ENCODE measurements at places on chromosomes 13 and 19.

DNA sequence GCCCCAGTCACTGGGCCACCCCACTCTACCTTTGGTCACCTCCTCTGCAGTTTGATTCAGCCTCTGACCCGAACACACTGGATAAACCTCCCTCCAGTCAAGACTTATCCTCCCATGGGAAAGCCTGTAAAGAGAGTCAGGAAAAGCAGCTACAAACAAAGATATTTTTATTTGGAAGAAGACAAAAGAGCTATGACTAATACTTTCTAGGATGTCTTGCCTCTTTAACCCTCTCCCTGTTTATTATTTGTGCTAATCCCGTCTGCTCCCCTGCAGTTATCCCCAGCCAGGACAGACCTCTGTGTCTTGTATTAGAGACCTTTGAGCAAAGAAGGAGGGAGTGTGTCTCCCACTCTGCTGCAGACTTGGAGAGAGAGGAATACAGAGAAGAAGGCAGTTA, 178.3 kb downstream of the EFNB2 start:
- no peak for DNase-seq

GRCh38 chr13:40963927-40964326, 55.2 kb downstream of the ELF1 start:
- no peak for DNase-seq

DNA sequence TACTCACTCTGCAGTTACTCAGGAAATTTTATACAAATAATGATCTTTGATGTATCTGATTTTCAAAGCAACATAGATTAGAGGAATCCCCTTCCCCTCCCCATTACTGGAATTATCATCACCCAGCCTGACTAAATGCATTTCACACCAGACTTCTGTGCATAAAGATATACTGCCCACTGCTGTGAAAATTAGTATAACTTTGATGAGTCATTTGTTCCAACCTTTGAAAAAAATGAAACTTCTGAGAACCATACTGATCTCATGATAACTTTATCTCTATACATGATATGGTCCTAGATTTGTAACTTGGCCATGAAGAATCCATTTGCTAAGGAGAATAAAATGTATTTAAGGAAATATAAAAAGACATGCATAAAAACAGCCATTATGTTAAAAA, 63.9 kb downstream of the GPC6 start:
- no peak for DNase-seq

DNA sequence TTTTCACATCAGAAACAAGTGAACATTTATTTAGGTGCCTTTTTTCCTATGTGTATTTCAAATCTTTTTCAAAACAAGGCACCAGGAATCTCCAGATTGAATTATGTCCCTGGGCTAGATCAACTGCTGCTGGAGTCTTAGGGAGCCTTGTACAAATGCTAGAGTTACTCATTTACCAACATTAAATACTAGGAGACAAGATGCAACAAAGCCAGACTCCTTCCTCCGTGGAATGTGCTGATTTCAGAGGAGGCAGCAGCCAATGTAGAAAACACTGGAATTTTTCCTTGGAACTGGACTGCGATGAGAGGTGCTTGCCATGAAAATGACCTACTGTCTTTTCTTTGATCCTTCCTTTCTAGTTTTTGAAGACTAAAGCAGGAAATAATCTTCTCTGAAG, 1514.7 kb upstream of the MIR17HG start:
- DNase-seq, result no peak

DNA sequence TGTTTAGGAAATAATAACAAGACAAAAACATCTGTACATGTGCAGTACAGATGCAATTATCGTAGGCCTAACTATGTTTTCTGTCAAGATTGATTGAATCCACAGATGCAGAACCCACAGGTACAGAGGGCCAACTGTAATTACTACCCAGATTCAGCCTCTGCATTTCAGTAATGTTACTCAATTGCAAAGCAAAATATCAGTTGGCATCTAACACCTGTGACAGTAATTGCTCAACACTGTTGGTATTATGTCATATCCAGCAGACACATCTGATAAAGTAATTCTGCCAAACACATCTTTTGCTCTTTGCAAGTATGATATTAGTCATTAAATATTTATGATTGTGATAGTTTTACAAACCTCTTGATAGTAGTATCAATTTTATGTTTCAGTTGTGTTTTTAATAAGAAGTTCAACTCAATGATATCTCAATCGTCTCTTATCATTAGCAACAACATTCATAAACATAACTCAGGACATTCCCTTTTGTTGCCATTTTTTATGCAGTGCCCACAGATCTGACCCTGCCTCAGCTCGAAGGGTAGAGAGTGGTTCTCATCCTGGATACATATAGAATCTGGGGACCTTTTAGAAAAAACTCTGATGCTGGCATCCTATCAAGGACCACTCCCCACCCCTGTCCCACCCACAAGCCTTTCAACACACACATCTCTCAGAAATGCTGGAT, 104.7 kb downstream of the MYCBP2 start:
- no peak for DNase-seq

DNA sequence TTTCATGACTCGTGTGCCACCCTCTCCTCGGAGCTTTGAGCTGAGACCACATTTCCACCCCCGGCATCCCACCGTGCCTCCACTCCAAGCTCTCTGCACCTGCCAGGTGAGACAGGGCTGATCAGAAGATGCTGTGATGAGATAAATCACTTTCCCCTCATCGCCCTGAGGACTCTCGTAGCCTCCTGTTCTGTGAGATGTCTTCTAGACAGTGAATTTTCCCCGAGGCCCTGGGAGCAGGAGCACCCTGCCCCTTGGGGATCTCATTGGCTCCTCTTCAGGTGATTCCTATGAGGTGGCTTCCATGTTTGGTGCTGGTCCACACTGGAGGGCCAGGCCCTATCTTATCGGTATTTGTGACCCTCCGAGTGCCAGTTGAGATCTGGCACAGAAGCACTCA, 154.0 kb upstream of the TSHZ3 start:
- no peak for DNase-seq

DNA sequence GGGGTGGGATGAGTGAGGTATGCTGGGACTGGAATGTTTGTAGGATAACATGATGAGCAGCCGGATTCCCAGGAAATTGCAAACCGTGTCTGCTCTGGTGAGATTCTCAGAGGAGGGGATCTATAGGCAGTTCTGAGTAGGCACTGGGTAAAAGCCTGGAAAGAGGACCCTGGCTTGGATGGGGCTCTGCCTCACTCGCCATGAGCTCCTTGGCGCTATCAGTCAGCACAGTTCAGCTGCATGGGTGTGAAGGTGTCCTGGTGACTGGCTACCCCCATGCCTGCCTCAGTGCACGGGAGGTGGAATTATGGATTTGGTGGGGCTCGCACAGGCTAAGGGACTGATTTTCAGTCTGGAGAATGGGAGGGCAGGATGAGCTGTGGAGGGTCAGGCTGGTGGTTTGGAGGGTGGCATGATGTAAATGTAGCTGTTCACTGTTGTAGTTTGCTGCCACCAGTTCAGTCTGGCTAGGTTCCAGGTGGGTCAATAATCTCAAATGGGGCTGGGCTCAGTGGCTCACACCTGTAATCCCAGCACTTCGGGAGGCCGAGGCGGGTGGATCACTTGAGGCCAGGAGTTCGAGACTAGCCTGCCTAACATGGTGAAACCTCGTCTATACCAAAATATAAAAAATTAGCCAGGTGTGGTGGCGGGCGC, 9.2 kb upstream of the ZNF627 start:
- DNase-seq, result no peak

GRCh38 chr19:42090672-42091071, 14.7 kb downstream of the ZNF574 start:
- DNase-seq, result no peak

GRCh38 chr19:2636897-2637683, 65.4 kb downstream of the GNG7 start:
- DNase-seq, result peak; percentile 56

DNA sequence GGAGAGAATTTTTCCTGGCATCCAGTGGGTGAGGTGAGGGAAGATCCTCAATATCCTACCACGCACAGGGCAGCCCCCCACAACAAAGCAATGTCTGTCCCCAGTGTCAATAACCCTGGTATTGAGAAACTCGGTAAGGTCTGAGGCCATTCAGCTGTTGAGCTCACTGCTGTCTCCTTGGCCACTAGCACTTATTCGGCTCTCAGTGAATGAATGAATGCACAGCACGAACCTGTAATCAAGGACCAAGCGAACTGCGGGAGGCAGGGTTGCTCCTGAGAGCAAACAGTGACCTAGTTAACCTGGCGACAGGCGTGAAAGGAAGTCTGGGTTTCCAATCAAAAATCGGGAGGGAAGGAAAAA, 640 bp downstream of the ZSCAN5A start:
- DNase-seq, result no peak

- no peak for DNase-seq
Observed at GRCh38 chr13:114227528-114227927, 7.2 kb upstream of the CDC16 start.

DNA sequence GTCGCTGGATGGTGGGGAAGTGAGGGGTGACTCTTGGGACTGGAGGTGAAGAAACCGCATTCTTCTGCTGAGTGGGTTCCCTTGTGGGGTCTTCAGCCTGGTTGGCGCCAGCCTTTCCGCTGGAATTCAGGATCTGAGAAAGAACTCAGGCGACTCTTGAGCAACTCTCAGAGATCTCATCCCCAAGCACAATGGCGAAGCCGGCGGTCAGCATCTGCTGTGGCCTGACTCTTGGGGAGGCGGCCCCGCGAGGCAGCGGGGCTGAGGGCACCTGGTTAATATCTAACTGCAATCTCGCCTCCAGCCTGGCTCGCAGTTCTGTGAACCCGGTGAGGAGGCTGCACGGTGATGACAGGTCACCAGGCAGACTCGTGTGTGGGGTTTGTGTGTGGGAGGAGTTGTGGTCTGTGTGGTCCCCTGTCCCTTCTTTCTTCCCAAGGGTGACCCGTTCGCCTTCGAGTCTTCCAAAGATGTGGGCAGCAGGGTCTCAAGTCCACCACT, 883 bp downstream of the ZNF441 start:
- peak; percentile 17 for DNase-seq

DNA sequence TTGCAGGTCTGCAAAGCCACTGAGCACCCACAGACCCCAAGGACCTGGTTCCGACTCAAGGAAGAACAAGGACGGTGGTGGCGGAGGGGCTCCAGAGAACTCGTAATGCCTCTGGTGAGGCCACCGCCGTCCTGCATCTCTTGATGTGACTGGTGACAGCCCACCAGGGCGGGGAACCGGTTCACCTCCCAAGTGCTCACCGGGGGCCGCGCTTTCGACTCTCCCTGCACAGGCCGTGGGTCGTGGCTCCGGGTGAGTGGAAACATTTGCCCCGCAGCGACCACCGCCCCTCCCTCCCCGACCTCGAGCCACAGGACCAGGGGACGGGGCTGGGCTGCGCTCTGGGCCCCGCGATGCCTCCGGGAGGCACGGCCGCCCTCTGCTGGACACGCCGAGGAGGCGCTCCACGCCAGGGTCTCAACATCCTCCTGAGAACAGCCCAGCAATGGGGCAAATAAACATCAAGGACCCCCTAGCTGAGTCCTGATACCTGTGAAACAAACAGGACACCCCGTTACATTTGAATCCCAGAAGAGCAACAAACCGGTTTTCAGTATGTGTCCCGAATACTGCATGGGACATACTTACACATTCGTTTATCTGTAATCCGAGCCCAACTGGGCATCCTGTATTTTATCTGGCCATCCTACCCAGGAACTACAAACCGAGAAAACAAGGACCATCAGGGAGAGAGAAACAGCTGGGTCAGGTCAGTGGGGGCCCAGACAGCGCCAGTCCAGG, 3.9 kb upstream of the PLPP2 start:
- DNase-seq, result peak; percentile 16

- DNase-seq, result no peak
Observed at GRCh38 chr19:45150751-45151281, 10.0 kb downstream of the NKPD1 start.

DNA sequence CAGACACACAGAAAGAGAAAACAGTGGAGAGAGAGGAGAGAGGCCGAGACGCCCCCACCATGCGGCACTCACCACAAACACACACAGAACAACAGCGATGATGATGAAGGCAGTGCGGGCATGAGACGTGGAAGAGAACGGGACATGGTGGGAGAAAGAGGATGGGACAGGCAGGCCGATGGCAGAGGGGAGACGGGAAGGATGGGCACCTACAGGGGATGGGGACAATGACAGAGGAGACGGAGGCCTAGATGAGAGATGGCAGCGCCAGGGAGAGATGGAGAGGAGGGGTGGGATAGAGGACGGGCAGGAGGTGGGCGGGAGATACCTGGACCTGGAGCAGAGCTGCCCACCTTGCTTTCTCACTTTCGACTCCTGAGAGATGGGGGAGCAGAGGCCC, 1.1 kb upstream of the KLK14 start:
- DNase-seq, result no peak

DNA sequence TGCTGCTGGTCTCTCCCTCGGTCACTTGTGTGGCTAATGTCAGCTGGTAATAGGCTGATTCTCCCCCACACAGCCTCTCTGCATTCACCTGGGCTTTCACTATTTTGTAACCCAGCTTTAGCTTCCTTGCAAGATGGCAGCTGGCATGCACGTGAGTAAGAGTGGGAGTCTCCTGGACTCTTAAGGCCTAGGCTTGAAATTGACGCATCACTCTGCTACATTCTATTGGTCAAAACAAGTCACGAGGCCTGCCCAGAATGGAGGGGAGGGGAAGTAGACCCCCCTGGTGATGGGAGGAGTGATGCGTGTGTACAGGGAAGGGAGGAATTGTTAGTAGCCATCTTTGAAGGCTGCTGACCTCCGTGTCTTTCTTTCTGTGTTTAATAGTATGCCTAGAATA, 24.9 kb upstream of the PNMA8B start:
- no peak for DNase-seq

DNA sequence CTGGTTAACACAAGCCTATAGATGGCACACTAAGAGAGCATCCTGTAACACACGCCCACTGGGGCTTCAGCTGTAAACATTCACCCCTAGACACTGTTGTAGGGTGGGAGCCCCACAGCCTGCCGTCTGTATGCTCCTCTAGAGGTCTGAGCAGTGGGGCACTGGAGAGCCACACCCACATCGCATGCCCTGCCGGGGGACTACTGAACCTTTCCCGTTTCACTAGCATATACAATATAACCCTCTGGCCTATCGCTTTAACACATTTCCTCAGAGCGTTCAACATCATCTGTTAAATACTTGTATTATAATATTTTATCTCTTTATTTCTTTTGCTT, 73.4 kb downstream of the PCDH9 start:
- no peak for DNase-seq

DNA sequence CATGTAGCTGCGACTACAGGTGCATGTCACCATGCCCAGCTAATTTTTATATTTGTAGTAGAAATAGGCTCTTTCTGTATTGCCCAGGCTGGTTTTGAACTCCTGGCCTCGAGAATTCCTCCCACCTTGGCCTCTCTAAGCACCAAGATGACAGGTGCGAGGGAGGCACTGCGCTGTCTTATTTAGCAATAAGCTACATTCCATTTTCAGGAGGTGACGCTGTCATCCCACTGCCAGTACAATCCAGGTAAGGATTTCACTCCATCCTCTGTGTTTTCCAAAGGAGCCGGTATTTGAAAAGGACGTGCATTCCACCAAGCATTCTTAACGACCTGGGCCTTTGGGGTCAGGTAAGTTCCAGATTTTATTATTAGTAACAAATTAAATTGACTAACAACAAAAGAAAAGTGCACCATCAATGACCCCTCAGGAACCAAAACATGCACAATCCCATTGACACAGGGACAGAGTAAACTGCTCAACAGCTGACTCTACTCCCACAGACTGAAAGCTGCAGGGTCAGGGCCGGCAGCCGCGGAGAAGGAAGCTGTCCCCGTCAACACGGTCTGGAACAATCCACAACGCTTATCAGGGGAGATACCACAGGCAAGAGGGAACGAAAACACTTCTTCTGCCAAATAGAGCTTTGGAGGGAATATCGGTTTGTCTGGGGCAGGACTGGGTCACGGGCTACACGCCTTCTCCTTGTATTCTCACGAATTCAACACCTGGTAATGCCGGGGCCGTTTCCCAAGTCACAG, 82.8 kb downstream of the INSR start:
- DNase-seq, result no peak

- DNase-seq, result no peak
Observed at GRCh38 chr19:19403373-19403901, 2.0 kb upstream of the GATAD2A start.

Measured in T-helper 2 cell treated with Interferon-gamma antibody and Interleukin-4, amounts not matched to agents 5 μg/mL and 100 μg/mL, for 36 hours (primary cell).